ENCODE measurements at places on chromosomes 16 and 17. TPM values are rescaled to one million over a fixed set of nuclear protein-coding genes. Genes with fewer than 3 reads are reported as not detected.

The MAPT gene
- 0.15 TPM for total RNA-seq

The CKLF gene
- 49.5 TPM for total RNA-seq

The FZD2 gene
- 12.8 TPM for total RNA-seq

The CDIP1 gene
- total RNA-seq, result 6.6 TPM

The CDT1 gene
- total RNA-seq, result 2.4 TPM

The TBC1D3E gene
- not detected for total RNA-seq

The BIRC5 gene
- total RNA-seq, result 2.7 TPM

The ITGA2B gene
- 0.23 TPM for total RNA-seq

The IRX3 gene
- total RNA-seq, result 2.0 TPM

The MPP2 gene
- 3.0 TPM for total RNA-seq

The KIF2B gene
- not detected for total RNA-seq

The COL1A1 gene
- total RNA-seq, result 1,618 TPM

The CLDN9 gene
- not detected for total RNA-seq

The CSH2 gene
- not detected for total RNA-seq

The TMEM114 gene
- not detected for total RNA-seq

The CD300LG gene
- not detected for total RNA-seq

The CCL7 gene
- total RNA-seq, result not detected

The ALDOC gene
- total RNA-seq, result 54.3 TPM

The WNT9B gene
- total RNA-seq, result not detected

The SLC38A8 gene
- total RNA-seq, result not detected

The EDC4 gene
- total RNA-seq, result 46.8 TPM

The NOS2 gene
- total RNA-seq, result not detected

The TMEM94 gene
- total RNA-seq, result 22.5 TPM

The CA5A gene
- not detected for total RNA-seq

The PDILT gene
- not detected for total RNA-seq

The SEPTIN12 gene
- not detected for total RNA-seq

The EIF4A3 gene
- total RNA-seq, result 97.9 TPM

The SLC16A13 gene
- 0.23 TPM for total RNA-seq

The GRB7 gene
- total RNA-seq, result 0.60 TPM

The ALOX12 gene
- total RNA-seq, result under 0.01 TPM

The ST6GALNAC2 gene
- 0.23 TPM for total RNA-seq

The LDHD gene
- total RNA-seq, result 0.12 TPM

The FAM20A gene
- total RNA-seq, result 0.08 TPM

The NR1D1 gene
- total RNA-seq, result 0.90 TPM

The CIBAR2 gene
- 0.15 TPM for total RNA-seq

The ZFPM1 gene
- total RNA-seq, result 0.59 TPM
